ENCODE measurements at places on chromosomes 11 and 22.

DNA sequence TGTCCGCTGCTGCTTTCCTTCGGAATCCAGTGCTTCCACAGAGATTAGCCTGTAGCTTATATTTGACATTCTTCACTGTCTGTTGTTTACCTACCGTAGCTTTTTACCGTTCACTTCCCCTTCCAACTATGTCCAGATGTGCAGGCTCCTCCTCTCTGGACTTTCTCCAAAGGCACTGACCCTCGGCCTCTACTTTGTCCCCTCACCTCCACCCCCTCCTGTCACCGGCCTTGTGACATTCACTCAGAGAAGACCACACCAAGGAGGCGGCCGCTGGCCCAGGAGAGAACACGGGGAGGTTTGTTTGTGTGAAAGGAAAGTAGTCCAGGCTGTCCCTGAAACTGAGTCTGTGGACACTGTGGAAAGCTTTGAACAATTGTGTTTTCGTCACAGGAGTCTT lies 15.4 kb upstream of the ST14 start:
- no peak for DNase-seq

DNA sequence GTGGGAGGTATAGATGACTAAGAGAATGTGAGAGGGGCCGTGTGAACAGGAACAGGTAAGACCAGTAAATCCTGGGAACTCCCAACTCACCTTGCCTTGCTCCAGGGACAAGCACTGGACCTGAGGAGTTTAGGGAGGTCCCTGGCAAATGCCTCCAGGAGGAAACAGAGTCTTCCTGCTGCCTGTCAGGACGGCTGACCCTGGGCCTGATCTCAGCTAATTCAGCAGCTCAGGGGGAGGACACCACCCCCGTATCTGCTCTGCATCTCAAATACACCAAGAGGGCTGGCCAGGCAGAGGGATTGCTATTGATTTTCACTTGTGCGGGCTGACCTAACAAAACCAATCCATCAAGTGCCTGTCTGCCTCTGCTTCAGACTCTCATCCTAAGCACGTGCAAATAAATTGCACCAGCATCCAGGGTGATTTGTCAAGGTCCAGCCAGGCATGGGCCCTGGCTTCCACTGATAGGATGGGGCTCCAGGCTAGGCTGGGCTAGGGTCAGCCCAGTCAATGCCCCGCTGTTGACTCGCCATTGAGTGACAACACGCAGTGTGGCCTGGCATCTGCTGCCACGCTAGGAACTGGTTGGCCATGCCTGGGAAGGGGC lies 20.3 kb downstream of the UQCR10 start:
- no peak for DNase-seq

- DNase-seq, result no peak
Measured at GRCh38 chr11:3124821-3125220, 40.3 kb downstream of the OSBPL5 start.

GRCh38 chr11:4862447-4863236 lies 13.6 kb upstream of the OR51S1 start:
- no peak for DNase-seq

GRCh38 chr22:50206599-50206998 lies 5.8 kb downstream of the SELENOO start:
- DNase-seq, result no peak

- no peak for DNase-seq
Measured at GRCh38 chr11:103581760-103582159, 454.7 kb upstream of the DDI1 start.
